SK-N-MC (cell line): ENCODE measurements at places on chromosomes 4 and X.

DNA sequence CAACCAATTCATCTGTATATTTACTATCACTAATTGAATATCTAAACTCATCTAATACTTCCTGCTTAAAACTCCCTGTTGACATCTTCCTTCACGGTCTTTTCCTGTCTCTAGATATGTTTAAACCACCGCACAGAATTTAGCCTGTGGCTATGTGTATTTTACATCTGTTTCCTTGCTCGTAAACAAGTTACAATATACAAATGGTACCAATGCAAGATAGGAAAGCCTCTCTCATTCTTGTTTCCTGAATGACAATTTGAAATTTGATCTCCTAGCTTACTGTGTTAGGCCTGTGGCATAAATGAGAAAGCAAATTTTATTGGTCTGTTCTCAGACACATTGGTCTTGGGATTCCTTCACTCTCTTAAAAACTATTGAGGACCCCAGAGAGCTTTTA lies 89.7 kb upstream of the PCDH7 start:
- DNase-seq = peak; percentile 70

DNA sequence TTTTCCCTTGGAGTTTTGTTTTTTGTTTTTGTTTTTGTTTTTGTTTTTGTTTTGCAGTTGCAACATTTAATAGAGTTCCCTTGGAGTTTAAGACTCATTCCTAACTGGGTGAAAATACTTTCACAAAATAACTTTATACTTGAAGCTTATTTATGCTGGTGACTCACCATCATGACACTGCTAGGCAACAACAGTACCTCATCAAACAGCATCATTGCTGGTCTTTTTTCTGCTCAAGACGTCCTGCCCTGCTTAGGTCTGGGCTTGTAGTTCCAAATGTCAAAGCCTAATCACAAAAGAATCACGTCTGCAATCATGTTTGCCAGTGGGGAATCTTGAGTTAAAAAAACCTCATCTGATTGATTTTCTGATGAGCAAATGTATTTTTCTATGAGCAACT lies 105.7 kb upstream of the PRPS2 start:
- no peak for DNase-seq

DNA sequence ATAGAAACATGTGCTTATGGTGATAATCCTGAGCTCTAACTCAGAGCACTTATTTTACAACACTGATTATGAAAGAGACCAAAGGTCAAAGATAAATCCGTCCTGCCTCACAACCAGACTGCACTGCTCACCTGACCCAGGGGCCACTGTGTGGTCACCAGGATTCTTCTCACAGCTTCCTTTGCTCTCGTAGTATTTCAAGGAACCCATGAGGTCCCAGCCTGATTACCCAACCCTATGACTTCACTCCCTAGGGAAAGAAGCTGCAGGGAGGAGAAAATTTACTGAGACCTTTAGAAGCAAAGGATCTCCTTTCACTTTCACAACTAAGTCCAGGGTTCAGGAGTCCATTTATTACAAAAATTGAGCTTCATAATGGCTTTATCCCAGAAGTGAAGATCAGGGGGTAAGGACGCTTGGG lies 9.6 kb downstream of the SLC25A5 start:
- DNase-seq = no peak

- no peak for DNase-seq
Observed at GRCh38 chr4:124970011-124970410, 257.5 kb upstream of the ANKRD50 start.

DNA sequence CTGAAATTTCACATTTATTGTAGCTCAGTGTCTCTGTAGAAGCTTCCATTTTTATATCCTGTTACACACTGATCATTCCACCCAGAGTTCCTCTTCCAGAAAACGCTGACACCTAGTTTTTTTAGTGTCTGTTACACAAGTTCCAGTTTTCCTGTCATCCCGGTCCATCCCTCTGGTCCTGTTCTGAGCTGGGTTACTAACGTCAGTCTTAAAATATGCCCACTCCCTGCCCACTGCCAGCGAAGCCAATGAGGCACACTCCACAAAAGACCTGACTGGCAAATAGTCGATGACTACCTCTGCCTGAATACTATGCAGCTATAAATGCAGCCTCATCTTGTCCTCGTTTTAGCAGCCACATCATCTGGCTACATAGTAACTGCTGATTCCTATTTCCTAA lies 30.9 kb upstream of the DDX3X start:
- DNase-seq = no peak

DNA sequence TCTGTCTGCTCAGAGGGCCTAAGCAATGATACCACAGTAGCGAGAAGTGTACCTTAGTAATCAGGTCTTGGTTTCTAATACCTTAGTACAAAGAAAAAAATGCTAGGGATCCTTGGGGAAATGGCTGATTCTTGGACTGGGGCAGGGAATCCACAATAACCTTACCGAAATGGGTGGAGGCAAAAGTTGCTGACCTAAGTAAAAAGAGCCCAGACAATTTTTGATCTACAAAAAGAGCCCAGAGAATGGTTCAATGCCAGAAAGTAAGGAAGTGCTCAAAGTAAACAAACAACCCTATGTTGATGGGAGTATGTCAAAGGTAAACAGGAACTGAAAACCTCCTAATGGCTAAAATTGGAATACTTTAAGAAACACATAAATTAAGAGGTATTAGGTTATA lies 130.1 kb upstream of the MAGEB18 start:
- no peak for DNase-seq

GRCh38 chr4:73943555-73943954 lies 38.3 kb downstream of the PF4 start:
- no peak for DNase-seq
